ENCODE measurements at places on chromosomes 16 and 17.
A peak's percentile ranks its signal among the peaks of the same experiment; 100 is the strongest.

DNA sequence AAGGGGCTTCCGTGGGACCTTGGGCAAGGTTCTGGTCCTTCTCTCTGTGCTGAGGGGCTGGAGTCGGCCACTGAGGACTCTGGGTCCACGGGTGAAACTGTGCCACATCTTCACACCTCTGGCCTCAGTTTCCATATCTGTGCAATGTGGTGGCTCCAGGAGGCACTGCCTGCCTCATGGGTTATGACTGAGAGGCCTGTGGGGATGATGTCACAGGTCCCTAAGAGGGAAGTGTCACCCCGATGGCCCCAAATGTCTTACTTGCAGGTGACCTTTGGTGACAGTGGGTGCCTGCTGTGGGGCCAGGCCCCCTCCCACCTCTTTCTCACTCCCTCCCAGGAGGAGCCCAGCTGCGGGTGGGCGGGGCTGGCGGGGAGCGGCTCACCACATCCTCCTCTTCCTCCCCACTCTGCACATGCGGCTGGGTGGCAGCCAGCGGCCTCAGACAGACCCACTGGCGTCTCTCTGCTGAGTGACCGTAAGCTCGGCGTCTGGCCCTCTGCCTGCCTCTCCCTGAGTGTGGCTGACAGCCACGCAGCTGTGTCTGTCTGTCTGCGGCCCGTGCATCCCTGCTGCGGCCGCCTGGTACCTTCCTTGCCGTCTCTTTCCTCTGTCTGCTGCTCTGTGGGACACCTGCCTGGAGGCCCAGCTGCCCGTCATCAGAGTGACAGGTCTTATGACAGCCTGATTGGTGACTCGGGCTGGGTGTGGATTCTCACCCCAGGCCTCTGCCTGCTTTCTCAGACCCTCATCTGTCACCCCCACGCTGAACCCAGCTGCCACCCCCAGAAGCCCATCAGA lies at the start of gene IL21R:
Gene IL21R, plus strand, starts transcription at position 407 of the 801 bp plus-strand sequence. CDS start 27,898 bp downstream, outside the sequence.
- DNase-seq, result peak; percentile 79

GRCh38 chr17:83119987-83120864 lies 40.8 kb downstream of the METRNL start:
- DNase-seq, result no peak

- no peak for DNase-seq
Measured at GRCh38 chr16:23771642-23772041, 16.8 kb downstream of the CHP2 start.

- DNase-seq, result no peak
Measured at GRCh38 chr17:78338486-78339259, 21.2 kb downstream of the SOCS3 start.

DNA sequence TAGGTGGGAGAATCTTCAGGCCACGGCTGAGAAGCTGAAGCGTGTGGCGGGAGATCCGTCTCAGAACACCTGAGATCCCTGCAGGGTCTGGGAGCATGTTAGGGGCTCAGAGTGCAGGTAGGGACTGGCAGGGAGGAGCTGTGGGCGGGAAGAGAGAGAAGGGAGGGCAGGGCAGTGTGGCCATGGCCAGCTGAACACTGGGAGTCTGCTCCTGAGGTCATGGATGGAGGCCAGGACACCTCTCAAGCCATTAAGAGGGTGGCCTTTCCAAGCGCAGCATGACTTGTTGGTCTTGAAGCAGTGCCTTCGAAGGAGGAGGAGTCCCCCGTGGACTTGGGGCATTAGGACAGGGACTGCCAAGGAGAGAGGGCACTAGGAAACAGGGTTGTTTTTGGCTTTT lies 23.7 kb downstream of the NAA60 start:
- no peak for DNase-seq

GRCh38 chr16:23014592-23014991 lies 134.7 kb downstream of the USP31 start:
- DNase-seq, result no peak

GRCh38 chr17:72984145-72984925 lies 108.2 kb downstream of the SLC39A11 start:
- no peak for DNase-seq

DNA sequence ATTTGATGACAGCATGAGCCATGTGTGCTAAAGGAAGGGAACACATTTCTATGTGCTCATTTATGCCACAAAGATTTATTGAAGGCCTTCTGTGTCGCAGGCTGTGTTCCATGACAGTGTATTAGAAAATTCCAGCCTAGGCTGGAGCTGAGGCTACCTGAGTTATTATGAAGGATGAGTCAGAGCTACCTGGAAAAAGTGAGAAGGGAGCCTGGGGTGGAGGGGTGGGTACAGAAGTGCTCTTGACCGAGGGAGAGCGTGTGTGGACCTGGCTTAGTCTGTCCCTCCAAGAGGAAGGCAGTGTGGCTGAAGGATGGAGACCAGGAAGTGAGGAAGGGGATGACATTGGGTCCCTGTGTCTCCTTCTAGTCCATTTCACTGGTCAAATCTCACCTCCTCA lies 98.3 kb downstream of the N4BP1 start:
- no peak for DNase-seq

GRCh38 chr17:17816240-17816814 lies 20.5 kb downstream of the SREBF1 start:
- no peak for DNase-seq

- DNase-seq, result no peak
Measured at GRCh38 chr16:8204769-8205168, 385.5 kb downstream of the TMEM114 start.

GRCh38 chr16:86608301-86608747 lies 30.0 kb downstream of the FOXL1 start:
- no peak for DNase-seq

DNA sequence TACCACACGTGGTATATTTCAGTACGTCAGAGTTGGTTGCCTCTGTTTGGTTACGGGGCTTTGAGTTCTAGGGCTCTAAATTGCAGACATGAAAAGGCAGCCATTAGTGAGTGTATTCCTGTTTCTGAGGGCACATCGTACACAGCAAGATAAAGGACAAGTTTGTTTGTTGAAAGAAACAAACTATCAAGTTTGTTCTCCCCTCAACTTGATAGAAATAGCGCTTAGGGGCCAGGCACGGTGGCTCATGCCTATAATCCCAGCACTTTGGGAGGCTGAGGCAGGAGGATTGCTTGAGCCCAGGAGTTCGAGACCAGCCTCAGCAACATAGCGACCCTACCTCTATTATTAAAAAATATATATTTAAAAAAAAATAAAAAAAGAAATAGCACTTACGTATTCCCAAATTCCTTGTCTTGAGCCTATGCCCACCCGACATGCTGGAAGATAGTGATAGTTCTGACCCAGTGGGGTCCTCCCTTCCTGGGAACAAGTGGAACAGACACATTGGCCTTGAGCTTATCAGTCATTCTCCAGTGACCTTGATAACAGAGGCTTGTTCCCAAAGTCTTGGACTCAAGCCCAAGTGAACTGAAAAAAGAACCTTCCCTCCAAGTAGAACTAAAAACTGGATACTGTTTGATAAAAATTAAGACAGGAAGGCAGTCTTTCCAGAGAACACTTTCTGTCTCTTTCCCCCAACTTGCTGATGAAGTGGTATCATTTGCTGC lies 139.9 kb upstream of the CACNG3 start:
- DNase-seq, result no peak

- no peak for DNase-seq
Measured at GRCh38 chr17:81534157-81535006, 6.2 kb downstream of the FSCN2 start.

GRCh38 chr16:84184775-84185174 lies 2.1 kb downstream of the TAF1C start:
- DNase-seq, result no peak

DNA sequence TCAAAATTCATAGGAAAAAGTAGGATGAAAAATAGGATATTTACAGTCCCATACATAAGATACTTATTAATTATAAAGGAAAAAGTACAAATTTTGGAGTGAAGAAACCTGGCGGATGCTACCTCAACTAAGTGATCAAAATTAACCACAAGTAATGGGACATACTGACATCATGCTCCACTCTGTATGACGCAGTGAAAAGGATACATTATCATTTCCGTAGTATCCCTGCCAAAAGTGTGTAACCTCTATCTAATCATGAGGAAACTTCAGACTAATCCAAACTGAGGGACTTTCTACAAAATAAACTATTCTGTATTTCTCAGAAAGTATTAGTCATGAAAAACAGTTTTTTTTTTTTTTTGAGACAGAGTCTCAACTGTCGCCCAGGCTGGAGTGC lies 60.5 kb downstream of the TRIM37 start:
- no peak for DNase-seq

DNA sequence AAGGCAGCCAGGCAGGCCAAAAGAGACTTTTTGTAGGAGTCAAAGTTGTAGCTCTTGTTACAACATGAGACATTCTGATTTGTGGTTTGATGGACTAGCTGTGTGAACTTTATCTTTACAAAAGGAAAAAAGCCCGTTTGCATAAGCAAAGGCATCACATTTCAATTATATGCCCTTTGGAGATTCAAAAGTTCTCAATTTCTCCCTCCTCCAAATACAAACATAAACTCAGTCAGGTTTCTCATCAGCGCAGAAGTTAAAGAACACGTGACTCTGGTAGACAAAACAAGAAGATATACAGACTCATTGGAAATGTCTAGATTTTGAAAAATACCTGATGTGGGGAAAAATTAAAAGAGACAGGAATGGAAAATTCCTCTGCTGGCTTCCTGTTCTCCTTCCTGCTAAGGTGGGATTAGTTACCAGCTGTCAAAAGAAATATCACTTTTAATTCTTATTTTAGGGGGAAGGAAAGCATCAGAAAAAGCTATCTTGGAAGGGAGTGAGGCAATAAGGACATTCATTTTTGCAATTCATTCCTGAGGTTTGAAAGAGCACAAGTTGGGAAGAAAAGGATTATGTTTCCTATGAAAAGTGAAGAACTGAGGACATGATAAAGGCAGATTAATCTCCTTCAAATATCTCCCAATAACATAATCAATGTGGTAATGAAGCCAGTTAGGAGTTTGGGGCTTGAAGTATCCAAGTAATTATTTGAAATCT lies 4.6 kb upstream of the KCNJ16 start:
- DNase-seq, result no peak

- DNase-seq, result no peak
Measured at GRCh38 chr17:39527220-39527813, 66.0 kb downstream of the CDK12 start.

- no peak for DNase-seq
Measured at GRCh38 chr16:87918866-87919680, 17.3 kb downstream of the CA5A start.

- DNase-seq, result no peak
Measured at GRCh38 chr16:884232-884631, 83.7 kb upstream of the GNG13 start.

- DNase-seq, result no peak
Measured at GRCh38 chr16:64168371-64168770, 953.5 kb downstream of the CDH11 start.

DNA sequence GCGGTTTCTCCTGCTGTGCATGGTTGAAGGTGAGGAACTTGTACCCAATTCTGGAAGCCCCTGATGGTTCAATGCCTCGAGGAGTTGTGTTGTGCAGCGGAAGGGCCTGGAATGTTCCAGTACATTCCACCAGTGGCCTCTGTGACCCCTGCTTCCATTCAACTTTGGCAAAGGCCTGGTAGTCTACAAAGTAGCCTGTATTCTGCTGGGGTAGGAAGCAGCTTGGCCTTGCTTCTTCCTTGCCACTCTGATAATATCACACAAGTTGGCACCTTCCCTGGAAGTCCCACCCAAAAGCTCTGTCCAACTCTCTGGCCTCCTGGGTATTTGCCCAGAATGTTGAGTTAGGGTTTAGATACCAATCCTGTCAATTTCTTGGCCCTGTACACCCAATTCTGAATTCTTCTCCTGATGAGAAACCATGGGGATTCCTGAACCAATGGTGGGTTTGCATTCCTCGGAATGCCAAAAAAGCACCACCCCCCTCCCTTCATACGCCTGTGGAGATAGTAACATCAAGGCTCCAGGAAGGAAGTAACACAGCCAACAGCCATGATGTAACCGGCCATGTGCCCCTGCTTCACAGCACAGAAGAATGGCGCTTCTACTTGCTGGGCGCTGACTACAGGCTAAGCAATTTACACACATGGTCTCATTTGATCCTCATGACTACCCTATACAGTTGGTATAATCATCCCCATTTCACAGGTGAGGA lies 11.8 kb upstream of the FAM117A start:
- DNase-seq, result no peak

DNA sequence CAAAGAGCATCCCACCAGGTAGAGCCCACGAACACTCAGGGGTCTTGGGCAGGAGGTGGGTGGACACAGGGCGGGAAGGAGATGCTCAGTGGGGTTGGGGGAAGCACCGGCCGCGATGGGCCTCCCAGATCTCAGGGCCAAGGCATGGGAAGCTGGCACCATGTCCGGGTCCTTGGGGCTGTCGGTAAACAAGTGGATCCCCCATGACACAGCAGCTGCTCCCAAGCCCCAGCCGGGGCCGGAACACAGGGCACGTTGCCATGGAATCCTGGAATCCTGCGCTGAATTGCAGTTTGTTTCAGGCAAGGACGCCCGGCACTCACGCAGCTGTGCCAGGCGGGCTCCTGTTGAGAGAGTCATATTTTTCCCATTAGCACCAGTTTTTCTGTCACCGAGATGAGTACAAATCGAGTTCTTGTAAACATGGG lies 23.0 kb upstream of the CHMP6 start:
- DNase-seq, result no peak

GRCh38 chr16:55809851-55810250 lies 23.0 kb downstream of the CES1 start:
- no peak for DNase-seq

GRCh38 chr17:79776376-79777119 lies 1.4 kb upstream of the CBX2 start:
- no peak for DNase-seq

- DNase-seq, result no peak
Measured at GRCh38 chr17:58079300-58080033, 3.8 kb upstream of the DYNLL2 start.

DNA sequence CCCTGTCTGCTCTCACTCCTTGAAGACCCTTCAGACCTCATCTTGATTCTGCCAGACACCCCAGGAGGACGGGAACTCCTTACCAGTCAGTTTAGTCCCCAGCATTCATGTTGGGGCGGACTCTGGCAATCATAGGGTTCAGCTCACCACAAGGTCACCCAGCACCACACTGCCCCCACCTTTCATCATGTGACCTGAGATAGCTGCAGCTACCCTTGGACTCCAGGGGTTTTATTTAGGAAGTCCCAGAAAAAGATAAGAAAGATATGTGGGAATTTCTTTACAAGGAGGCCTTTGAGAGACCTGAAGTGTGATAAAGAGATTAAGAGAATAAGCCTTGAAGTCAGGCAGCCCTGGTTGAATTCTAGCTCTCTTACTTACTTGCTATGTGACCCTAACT lies 59.8 kb upstream of the NLK start:
- DNase-seq, result no peak

- DNase-seq, result no peak
Measured at GRCh38 chr16:17204206-17204605, 266.6 kb downstream of the XYLT1 start.

GRCh38 chr16:65658787-65659220 lies 536.9 kb upstream of the CDH11 start:
- DNase-seq, result no peak

Data from stimulated activated naive CD4-positive, alpha-beta T cell (primary cell).